ENCODE measurements at places on chromosomes 6 and 20.

DNA sequence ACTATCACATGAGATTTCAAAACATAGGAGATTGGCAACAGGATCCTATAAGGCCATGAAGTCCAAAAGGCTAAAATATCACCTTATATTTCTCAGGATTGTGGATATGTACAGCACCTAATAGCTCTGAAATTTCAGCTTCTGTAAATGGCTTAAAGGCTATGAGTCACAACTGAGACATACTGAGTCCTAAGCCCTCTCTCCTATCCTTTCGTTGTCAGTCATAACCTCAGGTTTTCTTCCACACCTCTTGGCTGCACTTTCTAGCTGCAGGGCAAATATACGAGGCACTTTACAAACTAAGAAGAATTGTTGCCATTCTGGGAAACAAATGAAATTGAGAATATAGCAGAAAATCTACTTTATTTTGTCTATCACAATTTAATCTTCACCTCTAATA is 969.9 kb upstream of the EPHA7 start:
- DNase-seq = no peak

DNA sequence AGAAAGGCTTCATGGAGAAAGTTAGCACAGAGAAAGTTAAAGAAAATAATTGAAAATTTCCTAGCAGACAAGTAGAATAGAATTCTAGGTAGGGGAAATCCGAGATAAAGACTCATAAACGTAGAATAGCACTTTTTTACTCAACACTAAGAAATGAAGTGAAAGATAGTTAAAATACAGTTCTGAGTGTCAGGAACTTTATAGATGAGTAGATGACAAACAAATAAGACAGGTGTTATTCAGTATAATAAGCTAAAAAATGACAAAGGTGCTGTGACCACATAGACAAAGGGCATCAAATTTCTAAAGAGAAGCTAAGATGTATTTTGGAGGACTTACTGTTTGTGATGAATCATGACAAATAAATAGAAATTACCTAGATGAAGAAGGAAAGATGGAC is 12.9 kb downstream of the FKBP1C start:
- no peak for DNase-seq

DNA sequence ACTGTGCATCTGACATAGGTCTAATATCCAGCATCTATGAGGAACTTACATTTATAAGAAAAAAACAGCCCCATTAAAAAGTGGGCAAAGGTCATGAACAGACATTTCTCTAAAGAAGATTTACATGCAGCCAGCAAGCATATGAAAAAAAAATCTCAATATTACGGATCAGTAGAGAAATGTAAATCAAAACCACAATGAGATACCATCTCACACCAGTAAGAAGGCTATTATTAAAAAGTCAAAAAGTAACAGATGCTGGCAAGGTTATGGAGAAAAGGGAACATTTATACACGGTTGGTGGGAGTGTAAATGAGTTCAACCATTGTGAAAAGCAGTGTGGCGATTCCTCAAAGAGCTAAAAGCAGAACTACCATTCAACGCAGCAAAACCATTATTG is 13.1 kb downstream of the METTL24 start:
- DNase-seq = no peak

- no peak for DNase-seq
Measured at GRCh38 chr20:62477669-62478455, 2.1 kb upstream of the GATA5 start.

DNA sequence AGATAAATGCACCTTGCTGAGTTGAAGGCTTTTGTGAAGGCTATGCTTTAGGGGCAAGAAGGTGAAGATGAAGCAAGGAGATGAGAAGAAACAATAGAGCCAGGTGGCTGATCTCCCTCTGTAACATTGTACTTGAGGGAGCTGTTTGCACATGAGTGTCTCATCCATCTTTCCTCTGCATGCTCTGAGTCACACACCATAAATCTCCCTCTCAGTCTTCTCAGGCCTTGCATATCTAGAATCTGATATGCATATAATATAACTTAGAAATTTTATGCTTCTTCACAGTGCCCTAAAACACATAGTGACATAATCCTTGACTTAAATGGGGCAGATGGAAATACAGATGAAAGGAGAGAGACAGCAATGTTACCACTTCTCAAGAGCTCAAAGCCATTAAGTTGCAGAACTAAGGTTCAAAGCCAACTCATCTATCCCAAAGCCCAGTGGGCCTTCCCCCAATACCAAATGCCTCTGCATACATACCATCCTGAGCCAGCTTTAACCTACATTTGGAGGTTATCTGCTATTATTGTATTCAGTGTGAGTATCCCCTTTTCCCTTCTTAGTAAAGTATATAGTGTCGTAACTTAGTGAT is 62.4 kb upstream of the STXBP5 start:
- DNase-seq = no peak

GRCh38 chr20:31835977-31836852 is 9.2 kb downstream of the FOXS1 start:
- no peak for DNase-seq

- no peak for DNase-seq
Measured at GRCh38 chr6:27414996-27415395, 26.4 kb downstream of the ZNF391 start.

DNA sequence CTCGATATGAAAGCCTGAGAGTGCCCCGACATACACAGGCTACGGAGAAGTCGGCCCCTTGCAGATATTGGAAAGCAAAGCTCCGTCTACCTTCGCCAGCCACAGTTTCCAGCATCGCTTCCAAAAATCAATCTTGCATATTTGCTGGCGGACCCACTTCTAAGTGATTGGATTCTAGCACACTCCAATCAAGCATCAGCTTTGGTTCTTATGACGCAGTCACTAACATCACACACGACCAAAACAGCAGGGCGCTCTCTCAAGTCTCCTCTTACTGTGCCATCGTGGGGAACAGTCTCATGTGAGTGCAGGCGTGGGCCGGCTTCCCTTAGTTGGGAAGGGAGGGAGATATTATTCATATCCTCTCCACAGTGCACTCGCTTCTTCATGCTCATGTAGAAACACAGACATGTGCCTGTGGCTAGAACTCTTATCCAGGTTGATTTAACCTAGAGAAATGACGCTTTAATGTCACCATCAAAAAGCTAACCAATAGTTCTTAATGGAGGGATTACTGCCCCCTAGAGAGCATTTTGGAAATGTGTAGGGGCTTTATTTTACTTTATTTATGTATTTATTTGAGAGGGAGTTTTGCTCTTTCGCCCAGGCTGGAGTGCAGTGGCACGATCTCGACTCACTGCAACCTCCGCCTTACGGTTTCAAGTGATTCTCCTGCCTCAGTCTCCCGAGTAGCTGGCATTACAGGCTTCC is 229.8 kb downstream of the SOD2 start:
- DNase-seq = peak; percentile 72

DNA sequence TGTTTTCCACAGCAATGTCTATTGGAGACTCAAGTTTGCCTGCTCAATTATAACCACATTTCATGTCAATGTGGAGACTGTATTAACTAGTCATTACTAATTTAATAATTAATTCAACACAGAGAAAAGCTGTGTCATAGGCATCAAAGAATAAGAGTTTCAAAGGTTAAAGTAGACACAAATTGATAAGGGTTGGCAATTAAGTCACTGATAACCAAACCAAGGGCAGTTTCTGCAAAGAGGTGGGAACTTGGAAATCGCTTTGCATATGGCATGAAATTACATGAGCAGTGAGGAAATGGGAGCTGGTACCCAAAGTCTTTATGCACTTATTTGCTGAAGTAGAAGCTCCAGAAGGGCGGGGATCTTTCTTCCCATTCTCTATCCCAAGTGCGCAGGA is 34.2 kb downstream of the GCLC start:
- no peak for DNase-seq

GRCh38 chr6:33702345-33702977 is 9.0 kb downstream of the UQCC2 start:
- DNase-seq = peak; percentile 43

DNA sequence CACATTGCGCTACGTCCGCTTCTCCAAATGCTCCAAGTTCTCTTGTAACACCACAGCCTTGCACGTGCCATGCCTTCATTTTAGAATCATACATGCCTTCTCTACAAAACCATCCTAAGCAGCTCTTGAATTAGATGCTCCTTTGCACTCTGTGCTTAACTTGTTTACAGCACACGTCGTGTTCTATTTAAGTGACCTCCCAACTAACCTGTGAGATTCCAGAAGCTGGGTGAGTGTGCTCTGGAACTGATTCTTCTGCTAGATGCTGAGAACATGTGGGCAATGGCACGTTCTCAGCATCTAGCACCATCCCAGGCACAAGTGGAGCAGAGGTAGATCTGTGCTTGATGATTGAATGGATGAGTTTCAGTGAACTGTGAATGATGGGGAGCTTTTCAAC is 100.0 kb upstream of the NEDD9 start:
- DNase-seq = no peak

- DNase-seq = no peak
Measured at GRCh38 chr20:46400828-46401477, 5.5 kb downstream of the ELMO2 start.

GRCh38 chr6:143150281-143150680 is 89.6 kb downstream of the AIG1 start:
- DNase-seq = no peak

GRCh38 chr20:33677991-33678702 is 3.9 kb upstream of the NECAB3 start:
- no peak for DNase-seq

DNA sequence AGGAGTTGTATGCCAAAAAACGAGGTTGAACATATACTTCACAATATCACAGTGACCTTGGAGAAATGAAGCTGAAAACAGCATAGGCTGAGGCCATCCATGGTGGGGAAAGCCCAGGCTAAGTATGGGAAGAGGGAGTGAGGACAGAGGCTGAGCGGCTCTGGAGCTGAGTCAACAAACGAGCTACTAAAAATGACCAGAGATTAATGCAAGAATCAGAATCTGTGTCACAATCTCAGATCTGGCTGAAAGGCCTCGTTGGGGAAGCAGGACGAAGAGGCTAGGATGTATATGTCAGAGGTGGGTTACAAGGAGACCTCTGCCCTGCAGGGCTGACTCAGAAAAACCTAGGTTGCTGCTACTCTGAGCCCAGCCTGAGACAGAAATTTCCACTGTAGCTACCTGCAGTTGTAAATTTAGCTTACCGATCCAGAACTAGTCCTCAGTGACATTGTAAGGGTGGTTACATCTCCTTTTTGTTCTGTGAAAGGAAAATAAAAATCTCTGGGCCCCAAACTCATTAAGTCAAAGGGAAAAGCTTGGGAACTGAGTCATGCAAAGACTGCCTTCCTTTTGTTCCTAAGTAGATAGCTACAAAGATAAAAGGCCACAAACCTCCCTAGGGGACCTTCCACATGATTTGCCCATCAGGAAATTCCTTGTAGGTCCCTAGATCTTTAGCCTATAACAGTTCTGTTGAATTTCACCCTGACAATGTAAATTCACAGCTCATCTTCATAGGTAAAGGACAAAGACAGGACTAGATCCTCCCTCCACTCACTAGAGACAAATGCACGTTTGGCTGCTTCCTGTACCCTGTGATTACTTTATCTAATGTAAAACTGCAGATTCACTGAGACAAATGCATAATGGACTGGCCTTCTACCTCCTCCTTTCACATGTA is 8.5 kb upstream of the TUBB2A start:
- DNase-seq = no peak

DNA sequence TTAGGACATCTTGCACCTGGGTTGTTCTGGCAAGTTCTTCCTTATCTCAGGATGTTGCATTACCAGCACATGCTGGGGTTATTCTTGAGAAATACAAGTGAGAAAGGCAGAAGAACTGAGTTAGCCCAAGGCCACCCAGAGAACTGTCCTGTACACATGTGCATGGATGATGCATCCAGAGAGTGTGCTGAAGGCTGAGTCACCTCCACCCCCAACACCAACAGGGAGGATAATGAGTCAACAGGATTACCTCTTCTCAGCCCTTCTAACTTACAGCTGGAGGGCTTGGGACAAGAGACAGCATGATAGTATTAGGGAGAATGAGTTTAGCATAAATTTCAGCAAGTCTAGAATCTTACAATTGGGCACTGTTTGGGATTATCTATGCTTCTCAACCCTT is 8.5 kb downstream of the SCGN start:
- DNase-seq = no peak

GRCh38 chr6:13725570-13725969 is 13.9 kb upstream of the RANBP9 start:
- DNase-seq = no peak

DNA sequence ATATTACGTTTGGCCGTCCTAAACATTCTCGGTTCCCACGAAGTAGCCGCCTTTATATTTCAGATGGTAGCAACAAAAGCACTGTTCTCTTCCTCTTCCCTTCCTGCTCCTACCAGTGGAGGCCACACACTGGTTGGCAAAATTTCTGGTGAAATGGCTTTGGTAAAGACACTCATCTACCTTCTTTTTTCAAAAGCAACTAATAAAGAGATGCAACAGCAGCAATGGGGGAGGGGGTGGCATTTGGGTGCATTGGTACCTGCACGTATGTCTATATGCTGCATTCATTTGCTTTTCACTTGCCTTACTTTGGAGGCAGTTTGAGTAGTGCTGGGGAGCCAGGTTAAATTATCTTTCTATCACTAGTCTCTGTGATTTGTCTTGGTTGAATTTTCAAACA is 6.0 kb downstream of the POU3F2 start:
- DNase-seq = no peak

DNA sequence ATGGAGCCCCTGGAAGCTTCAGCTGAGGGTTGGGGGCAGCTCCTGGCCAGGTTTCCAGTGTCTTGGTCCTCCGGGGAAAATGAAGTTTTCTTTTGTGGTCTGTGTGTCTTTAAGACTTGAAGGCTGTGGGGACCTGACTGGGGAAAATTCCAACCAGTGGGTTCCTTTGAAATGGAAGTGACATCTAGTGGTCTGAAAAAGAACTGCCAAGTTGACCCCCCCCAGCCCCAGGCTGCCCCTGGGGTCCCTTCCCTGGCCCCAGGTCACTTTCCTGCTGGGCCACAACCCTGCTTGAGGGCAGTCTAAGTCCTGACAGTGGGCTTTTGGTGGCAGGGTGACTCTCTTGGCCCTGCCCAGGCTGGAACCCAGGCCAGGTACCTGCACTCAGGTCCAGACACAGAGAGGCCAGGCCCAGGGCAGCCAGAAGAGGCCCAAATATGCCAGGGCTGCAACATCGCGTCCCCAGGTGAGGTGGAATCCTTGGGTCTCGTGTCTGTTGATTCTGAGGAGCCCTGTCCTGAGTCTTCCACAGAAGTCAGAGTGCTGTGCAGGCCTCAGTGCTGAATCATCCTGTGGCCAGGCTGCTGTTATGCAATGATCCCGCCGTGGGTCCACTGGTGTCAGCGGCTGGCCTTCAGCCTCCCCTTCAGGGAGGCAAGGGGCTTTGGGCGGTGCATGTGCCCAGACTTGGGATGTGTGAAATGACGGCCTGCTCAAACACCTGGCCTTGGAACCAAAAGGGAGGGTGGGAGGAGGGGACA is 68.4 kb downstream of the VEGFA start:
- DNase-seq = peak; percentile 48

- no peak for DNase-seq
Measured at GRCh38 chr6:110655821-110656220, 159.4 kb downstream of the CDK19 start.

- DNase-seq = no peak
Measured at GRCh38 chr6:149950423-149950822, 8.6 kb downstream of the ULBP2 start.

GRCh38 chr6:135192256-135193174 is 11.4 kb downstream of the MYB start:
- DNase-seq = no peak

Data from NCI-H524 (cell line).